ENCODE measurements at places on chromosomes 11 and 22.

- no peak for DNase-seq
Observed at GRCh38 chr22:29882716-29883044, 294 bp upstream of the MTMR3 start.

- no peak for DNase-seq
Observed at GRCh38 chr11:76861490-76861953, 804 bp downstream of the ACER3 start.

DNA sequence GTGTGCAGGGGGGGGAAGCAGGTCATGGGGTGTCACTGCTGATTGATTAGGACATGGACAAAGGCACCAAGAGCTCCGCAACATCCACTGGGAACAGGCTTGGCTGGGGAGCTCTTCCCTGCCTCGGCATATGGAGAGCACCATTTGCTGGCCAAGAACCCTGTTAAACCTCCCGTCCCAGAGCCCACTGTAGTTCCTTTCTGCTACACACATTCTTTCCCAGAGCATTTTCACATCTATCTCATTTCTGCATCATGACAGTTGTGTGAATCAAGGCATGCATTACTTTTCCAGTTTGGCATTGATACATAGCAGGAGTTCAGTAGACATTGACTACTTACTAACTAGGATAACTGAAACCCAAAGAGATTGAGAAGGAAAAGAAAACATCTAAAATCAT, 333.4 kb upstream of the B3GAT1 start:
- no peak for DNase-seq

- DNase-seq: no peak
Observed at GRCh38 chr11:110184456-110184855, 91.3 kb downstream of the ZC3H12C start.

DNA sequence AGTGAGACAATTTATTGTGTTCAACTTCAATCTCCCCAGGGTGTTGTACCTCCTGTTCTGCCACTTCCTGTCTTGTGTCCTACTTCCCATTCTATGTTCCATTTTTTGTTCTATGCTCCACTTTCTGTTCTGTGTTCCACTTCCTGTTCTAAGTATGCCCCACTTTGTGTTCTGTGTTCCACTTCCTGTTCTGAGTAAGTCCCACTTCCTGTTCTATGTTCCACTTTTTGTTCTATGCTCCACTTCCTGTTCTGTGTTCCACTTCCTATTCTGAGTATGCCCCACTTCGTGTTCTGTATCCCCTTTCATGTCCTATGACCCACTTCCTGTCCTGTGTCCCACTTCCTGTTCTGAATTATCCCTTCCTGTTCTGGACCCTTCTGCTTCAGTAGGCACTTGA, 732.7 kb downstream of the TBC1D22A start:
- no peak for DNase-seq

- DNase-seq: no peak
Observed at GRCh38 chr22:45657701-45658100, 13.9 kb upstream of the ATXN10 start.

- no peak for DNase-seq
Observed at GRCh38 chr22:46292173-46292572, 4.5 kb upstream of the GTSE1 start.

- DNase-seq: no peak
Observed at GRCh38 chr11:80872116-80872728, 1431.4 kb upstream of the TENM4 start.

DNA sequence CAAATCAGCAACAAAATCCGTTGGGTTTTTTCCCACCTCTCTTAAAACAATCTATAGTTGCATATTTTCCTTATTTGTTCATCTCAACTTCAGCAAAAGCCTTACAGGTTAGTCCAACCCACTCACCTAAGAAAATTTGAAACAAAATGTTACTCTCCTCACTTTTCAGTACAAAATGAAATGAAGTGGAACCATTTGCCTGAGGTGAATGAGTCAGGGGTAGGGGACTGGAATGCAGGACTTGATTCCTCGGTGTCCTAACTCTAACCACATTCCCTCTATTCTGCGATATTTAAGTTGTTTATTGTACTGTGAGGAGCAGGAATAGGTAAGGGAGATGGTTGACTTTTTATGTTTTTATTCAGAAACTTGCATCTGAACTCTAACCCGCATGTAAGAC, 16.4 kb downstream of the ATP5MG start:
- DNase-seq: no peak
